Gastroesophageal sphincter (tissue), 4 donors: ENCODE measurements at places on chromosomes 12 and 14. TPM values are rescaled to one million over a fixed set of nuclear protein-coding genes. Genes with fewer than 3 reads are reported as not detected.

DNA sequence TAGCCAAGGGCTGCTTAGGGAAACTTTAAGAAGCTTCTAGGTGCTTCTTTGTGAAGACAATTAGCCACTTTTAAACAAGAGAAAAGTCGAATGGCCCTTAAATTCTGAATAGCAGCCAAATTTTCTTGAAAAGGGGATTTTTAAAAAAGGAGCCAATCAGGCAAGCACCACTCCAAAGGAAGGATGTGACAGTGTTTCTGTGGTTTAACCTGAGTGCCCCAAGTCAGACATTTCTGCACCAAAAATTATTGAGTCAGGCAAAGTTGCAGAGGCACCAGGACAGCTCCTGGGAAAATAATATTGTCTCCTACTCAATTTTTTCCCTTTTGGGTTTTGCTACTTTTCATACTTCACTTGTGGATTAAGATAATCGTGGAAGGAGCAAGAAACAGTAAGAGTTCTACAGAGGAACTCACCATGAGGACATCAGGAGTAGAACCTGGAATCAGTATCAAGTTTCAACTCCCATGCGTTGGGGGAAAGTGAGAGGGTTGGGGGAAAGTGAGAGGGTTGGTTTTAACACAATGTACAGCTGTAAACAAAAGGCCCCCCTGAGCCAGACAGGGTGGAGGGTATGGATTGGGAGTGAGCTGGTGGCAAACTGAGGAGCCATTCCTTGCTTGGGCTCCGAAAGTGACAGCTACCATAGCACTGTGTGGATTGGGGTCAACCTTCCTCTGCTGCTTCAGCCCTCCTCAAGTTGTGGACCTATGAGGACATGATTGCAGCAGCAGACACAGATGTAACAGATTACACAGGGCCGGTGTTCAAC is 90.8 kb downstream of the SLC38A1 start:
- H3K27me3 ChIP-seq, result no peaks in the 10 kb centered on the region
- no peak overlapping the region for H3K27ac ChIP-seq
- H3K4me3 ChIP-seq, result no peak overlapping the region
- H3K36me3 ChIP-seq, result peaks cover 8% of the 10 kb centered on the region

DNA sequence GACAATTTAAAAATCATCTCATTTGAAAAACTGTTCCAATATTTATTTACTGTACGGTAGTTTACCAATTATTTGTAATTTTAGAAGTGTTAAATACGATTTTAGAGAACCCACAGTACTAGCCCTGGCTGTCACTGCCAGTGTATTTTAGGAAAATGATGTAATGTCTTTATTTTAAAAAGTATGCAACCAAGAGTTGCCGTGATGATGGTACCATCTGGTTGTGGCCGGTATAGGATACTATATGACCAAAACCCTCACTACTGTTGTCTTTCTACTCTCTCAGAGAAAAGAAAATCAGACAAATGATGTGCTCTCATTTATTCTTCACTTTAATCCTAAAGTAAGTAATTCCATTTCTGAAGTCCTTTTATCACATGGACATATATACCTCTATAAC is 395.0 kb downstream of the FOXG1 start:
- no peaks in the 10 kb centered on the region for H3K27me3 ChIP-seq
- no peak overlapping the region for H3K27ac ChIP-seq
- ATAC-seq, result no peak
- H3K4me3 ChIP-seq, result no peak overlapping the region
- H3K4me1 ChIP-seq, result no peaks in the 10 kb centered on the region
- no peaks in the 10 kb centered on the region for H3K36me3 ChIP-seq

- H3K4me3 ChIP-seq, result no peak overlapping the region
- H3K4me1 ChIP-seq, result no peaks in the 10 kb centered on the region
- H3K27me3 ChIP-seq, result peaks cover 4% of the 10 kb centered on the region
- no peaks in the 10 kb centered on the region for H3K36me3 ChIP-seq
- no peak overlapping the region for H3K27ac ChIP-seq
These were observed 154.0 kb downstream of the PAH start for GRCh38 chr12:102763061-102763460.

GRCh38 chr12:75139196-75139595 is 70.4 kb downstream of the KCNC2 start:
- H3K27me3 ChIP-seq, result no peaks in the 10 kb centered on the region
- H3K36me3 ChIP-seq, result no peaks in the 10 kb centered on the region
- no peaks in the 10 kb centered on the region for H3K4me1 ChIP-seq
- no peak overlapping the region for H3K4me3 ChIP-seq
- ATAC-seq, result no peak

GRCh38 chr12:93918262-93918661 is 230.1 kb upstream of the PLXNC1 start:
- H3K4me1 ChIP-seq, result no peaks in the 10 kb centered on the region
- H3K27me3 ChIP-seq, result no peaks in the 10 kb centered on the region
- H3K36me3 ChIP-seq, result no peaks in the 10 kb centered on the region

GRCh38 chr12:16555630-16556029 is 50.3 kb downstream of the LMO3 start:
- no peaks in the 10 kb centered on the region for H3K4me1 ChIP-seq
- H3K27ac ChIP-seq, result no peak overlapping the region
- ATAC-seq, result no peak
- H3K4me3 ChIP-seq, result no peak overlapping the region

GRCh38 chr14:51951656-51952055 is 37.7 kb upstream of the RTRAF start:
- no peaks in the 10 kb centered on the region for H3K4me1 ChIP-seq
- no peak overlapping the region for H3K27ac ChIP-seq
- no peak for ATAC-seq
- H3K4me3 ChIP-seq, result no peak overlapping the region
- H3K27me3 ChIP-seq, result no peaks in the 10 kb centered on the region

- no peaks in the 10 kb centered on the region for H3K4me1 ChIP-seq
- H3K27ac ChIP-seq, result no peak overlapping the region
- ATAC-seq, result no peak
- H3K27me3 ChIP-seq, result no peaks in the 10 kb centered on the region
These were observed 68.8 kb upstream of the IFNG-AS1 start for GRCh38 chr12:67920413-67920812.

DNA sequence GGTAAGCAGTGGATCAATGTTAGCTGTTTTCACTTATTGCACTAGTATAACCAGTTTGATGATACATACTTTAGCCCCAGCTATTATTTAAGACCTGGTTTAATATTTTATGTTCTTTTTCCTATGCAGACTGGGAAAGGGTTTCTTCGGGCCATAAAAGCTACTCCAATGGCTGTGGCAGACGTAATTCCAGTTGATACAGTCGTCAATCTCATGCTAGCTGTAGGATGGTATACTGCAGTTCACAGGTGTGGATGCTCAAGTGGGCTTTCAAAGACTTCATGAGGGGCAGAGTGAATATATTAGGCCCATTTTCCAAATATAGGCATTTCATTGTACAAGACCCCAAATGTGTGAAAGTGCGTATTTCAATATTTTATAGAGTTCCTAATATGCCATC is 70.1 kb downstream of the ERGIC2 start:
- no peaks in the 10 kb centered on the region for H3K4me1 ChIP-seq
- H3K27me3 ChIP-seq, result no peaks in the 10 kb centered on the region
- no peak for ATAC-seq
- H3K36me3 ChIP-seq, result no peaks in the 10 kb centered on the region
- H3K27ac ChIP-seq, result no peak overlapping the region

DNA sequence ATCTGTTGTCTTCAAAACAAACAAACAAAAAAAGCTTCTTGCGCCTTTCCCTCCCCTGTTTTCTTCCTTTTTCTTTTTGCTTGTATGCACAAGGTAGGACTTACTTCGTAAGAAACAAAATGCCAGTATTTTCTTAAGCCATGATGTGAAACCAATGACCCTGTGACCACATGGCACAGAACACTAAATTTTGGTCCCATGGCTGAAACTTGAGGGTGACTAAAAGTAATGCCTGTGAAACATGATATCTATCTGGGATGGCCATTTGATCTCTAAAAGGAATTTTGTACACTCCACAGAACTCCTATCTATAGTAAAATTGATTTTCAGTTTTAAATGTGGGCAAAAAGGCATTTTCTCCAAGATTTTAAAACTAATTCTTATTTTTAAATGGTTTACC is 63.6 kb downstream of the PAPOLA start:
- H3K4me1 ChIP-seq, result no peaks in the 10 kb centered on the region
- H3K36me3 ChIP-seq, result no peaks in the 10 kb centered on the region
- no peaks in the 10 kb centered on the region for H3K27me3 ChIP-seq
- no peak overlapping the region for H3K4me3 ChIP-seq
- no peak overlapping the region for H3K27ac ChIP-seq

GRCh38 chr12:6112004-6112403 is 12.5 kb downstream of the VWF start:
- no peaks in the 10 kb centered on the region for H3K27me3 ChIP-seq
- no peak overlapping the region for H3K27ac ChIP-seq
- no peaks in the 10 kb centered on the region for H3K36me3 ChIP-seq
- H3K4me3 ChIP-seq, result no peak overlapping the region

DNA sequence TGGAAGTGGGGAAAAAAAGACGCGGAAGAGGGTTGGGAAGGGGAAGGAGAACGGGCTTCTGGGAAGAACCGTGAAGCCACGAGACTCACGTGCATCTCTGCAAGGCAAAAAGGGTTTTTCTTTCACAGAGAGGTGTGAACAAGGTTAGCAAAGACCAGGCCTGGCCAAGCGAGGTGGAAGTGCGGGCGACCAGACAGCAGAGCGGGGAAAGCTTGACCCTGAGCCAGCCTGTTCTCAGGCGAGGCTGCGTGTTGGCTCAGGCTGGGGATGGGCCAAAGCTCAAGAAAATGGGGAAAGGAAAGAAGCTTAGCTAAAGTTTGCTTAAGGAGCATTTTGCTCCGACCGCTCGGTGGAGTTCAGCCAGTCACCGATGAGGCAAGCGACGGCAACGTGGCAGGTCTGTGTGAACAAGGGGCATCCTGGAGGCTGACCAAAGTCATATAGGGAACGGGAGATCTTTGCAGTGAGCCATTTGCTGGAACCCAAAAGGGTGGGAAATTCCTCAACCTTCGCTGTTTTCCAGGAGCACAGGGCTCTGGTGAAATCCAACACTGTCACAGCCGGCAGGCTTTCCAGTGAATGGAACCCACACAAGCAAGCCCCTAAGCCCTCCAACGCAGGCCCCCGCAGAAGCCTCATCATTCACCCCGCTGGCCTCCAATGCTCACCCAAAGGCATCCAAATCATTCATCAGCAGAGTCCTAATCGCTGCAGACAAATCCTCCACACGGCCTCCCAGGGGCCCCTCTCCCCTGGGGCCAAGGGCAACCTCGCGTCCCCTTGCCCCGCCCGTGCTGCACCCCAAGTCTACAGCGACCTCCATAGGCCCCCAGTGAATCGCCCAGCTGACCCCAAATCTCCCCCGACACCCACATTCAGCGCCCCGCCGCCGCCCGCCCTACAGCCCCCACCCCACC is 754 bp downstream of the ZNF605 start:
- H3K4me1 ChIP-seq, result no peaks in the 10 kb centered on the region
- H3K27me3 ChIP-seq, result no peaks in the 10 kb centered on the region
- ATAC-seq, result peak; percentile 44
- H3K4me3 ChIP-seq, result peak overlapping the region; percentile 71
- peak overlapping the region; percentile 98 for H3K27ac ChIP-seq

DNA sequence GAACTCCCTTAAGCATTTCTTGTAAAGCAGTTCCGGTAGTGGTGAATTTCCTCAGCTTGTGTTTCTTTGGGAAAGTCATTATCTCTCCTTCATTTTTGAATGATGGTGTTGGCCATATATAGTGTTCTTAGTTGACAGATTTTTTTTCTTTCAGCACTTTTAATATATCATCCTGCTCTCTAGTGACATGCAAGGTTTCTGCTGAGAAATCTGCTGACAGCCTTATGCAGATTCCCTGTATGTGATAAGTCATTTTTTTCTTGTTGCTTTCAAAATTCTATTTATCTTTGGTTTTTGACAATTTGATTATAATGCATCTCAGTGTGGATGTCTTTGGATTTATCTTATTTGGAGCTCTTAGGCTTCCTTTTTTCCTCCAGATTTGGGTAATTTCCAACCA is 135.7 kb downstream of the PTPRO start:
- H3K4me3 ChIP-seq, result no peak overlapping the region
- H3K27me3 ChIP-seq, result no peaks in the 10 kb centered on the region
- no peak for ATAC-seq

DNA sequence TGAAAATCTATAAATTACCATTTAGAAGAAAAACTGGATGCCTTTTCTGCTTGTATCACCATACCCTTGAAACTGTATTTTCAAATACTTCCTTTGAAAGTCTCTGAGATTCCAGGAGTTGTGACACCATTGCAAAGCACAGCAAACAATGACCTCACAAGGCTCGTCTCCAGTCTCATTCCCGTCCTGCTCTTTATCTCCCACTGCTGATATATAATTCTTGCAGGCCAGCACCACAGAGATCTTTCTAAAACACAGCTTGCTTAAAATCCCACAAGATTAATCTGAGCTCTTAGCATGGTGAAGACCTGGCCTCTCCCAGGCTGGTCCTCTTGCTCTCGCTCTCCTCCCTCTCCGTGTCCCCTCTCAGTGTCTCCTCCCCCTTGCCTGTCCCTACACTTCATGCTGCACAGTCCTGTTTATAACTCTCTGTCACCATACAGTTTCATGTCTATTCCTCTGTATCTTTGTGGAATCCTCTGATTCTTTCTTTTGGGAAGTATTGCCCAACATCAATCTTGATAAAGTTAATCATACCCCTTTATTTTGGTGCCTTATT is 51.8 kb downstream of the ZFYVE21 start:
- H3K36me3 ChIP-seq, result no peaks in the 10 kb centered on the region
- H3K27ac ChIP-seq, result no peak overlapping the region
- no peaks in the 10 kb centered on the region for H3K27me3 ChIP-seq

The C12orf50 gene
- total RNA-seq, result not detected

The E2F7 gene
- not detected for total RNA-seq

The B3GNT4 gene
- not detected for total RNA-seq

The WSCD2 gene
- total RNA-seq, result 86.1 TPM

The OASL gene
- total RNA-seq, result 0.40 TPM

The CYP46A1 gene
- total RNA-seq, result 0.78 TPM
